ENCODE measurements at places on chromosomes 16 and 17.

- no peak for DNase-seq
These were observed 6.1 kb upstream of the HNF1B start for GRCh38 chr17:37750768-37751475.

GRCh38 chr17:81533339-81534141 lies 5.4 kb downstream of the FSCN2 start:
- DNase-seq = no peak

GRCh38 chr17:47692137-47692894 lies 1.6 kb upstream of the TBKBP1 start:
- no peak for DNase-seq

DNA sequence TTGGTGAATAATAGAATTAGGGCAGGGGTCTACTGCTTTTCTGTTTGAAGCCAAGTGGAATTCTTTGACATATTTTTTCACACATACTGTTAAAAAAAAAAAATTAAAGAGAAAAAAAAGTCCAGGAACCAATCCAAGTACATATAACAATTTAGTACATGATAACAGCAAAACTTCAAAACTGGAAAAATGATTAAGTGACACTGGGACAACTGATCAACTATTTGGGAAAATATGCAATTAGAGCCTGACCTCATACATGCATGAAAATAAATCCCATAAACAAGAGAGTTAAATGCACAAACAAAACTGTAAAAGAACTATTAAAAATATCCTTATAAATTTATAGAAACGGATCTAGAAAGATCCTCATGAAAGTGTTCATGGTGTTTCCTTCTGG lies 27.7 kb downstream of the BRIP1 start:
- no peak for DNase-seq

- no peak for DNase-seq
These were observed 12.1 kb downstream of the ATP2C2 start for GRCh38 chr16:84380405-84380804.

- DNase-seq = no peak
These were observed 48.9 kb upstream of the MRPS23 start for GRCh38 chr17:57898487-57899311.

- peak; percentile 26 for DNase-seq
These were observed 27.4 kb downstream of the EMP2 start for GRCh38 chr16:10552998-10553491.

DNA sequence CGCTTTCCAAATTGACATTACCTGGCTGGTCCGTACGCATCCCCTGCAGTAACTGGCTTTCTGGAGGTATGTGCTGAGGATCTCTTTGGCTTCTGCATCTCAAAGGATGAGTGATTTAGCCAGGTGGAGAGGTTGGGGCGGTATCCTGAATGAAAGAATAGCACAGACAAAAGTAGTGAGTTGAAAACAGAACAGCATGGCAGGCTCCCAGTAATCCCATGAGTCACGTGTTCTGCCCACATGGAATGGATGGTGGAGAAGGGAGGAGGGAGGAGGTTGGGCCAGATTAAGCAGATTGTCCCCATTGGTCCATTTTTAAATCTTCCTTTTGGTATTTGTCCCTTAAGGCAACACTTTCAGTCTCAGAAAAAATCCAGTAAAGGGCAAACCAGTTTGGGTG lies 176.0 kb downstream of the WWOX start:
- DNase-seq = no peak

DNA sequence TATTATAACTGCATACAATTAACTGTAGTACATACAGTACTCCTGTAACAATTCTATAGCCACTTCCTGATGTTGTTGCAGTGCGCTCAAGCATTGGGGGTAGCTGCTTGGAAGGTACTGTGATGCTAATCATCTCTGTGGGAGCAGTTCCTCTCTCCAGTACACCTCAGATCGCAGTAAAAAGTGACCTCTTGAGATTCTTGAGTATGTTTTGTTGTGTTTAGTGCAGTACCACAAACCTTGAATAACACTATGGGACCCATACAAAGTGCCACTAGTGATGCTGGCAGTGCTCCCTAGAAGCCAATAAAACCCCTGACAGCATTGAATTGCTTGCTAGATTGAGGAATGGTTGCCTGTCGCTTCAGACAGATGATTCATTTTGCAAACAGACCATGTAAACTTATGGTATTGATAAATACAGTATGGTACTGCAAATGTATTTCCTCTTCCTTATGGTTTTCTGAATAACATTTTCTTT lies 193.0 kb downstream of the SPECC1 start:
- no peak for DNase-seq

DNA sequence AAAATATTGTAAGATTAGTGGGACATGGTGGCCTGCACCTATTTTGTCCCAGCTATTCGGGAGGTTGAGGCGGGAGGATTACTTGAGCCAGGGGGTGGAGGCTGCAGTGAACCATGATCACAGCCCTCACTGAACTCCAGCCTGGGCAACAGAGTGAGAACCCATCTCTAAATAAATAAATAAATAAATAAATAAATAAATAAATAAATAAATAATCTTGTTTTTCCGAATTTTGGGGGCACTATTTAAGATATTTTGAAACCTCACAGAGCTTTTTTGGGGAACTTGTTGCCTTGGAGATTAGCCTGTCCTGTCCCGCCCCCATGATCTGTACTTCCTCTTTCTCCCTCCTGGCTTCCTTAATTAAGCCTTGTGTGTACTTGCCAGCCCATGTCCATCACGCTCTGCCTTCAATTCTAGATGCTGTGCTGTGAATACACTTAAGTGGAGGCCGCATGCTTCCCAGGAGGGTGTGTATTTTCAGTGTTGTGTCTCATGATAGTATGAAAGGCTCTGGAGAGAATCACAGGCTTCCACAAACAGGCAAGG lies 4.4 kb downstream of the LGALS9 start:
- no peak for DNase-seq

GRCh38 chr16:17302214-17302613 lies 168.5 kb downstream of the XYLT1 start:
- no peak for DNase-seq

- no peak for DNase-seq
These were observed 20.2 kb downstream of the ANKS3 start for GRCh38 chr16:4713663-4714501.

DNA sequence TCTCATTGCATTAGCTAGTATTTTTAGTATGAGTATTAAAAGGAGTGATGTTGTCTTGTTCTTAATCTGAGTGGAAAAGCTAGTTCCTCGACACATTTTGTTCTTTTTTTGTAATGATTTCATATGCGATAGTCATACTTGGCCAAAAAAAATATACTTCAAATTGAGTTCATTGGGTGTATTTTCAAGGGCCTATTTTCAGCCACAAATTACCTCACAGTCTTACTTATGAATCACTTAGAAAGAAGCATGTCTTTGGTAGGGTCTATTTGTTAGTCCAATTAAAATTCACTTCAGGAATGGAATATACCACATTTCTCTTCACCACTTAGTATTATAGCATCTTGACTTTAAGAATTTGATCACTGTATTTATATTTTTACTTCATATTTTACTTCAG lies 337.2 kb downstream of the CDH11 start:
- DNase-seq = no peak
